ENCODE measurements at places on chromosomes 7 and 10. TPM values are rescaled to one million over a fixed set of nuclear protein-coding genes. Genes with fewer than 3 reads are reported as not detected.

- no peaks in the 10 kb centered on the region for H3K36me3 ChIP-seq
- no peak overlapping the region for H3K27ac ChIP-seq
- H3K27me3 ChIP-seq: peaks cover 22% of the 10 kb centered on the region
- H3K4me1 ChIP-seq: peaks cover 3% of the 10 kb centered on the region
- no peak overlapping the region for H3K4me3 ChIP-seq
- DNase-seq: no peak
These were observed 9.5 kb upstream of the ING3 start for GRCh38 chr7:120941064-120941463.

GRCh38 chr7:2084781-2085505, 147.8 kb downstream of the MAD1L1 start:
- H3K4me3 ChIP-seq: no peak overlapping the region
- DNase-seq: no peak

The GARIN1A gene
- 0.48 TPM for total RNA-seq

The PTCD1 gene
- 8.1 TPM for total RNA-seq

The STEAP1 gene
- 0.50 TPM for total RNA-seq

DNA sequence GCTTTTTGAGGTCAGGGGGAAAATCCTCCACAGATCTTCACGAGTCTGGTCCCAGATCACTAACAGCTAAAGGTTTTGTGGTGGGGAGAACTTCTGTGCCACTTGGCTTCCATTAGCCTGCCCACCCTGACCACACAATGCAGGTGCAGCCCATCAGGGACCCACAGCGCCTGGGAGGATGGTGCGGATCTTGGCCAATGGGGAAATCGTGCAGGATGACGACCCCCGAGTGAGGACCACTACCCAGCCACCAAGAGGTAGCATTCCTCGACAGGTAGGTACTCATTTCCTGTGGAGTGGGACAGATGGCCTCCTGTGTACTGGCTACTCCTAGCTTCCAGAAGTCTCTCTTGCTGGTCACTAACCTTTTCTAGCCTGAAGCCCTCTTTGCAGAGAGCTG, 1.5 kb downstream of the FAM241B start:
- H3K4me1 ChIP-seq: peaks cover 3% of the 10 kb centered on the region
- H3K4me3 ChIP-seq: peak overlapping the region; percentile 69
- no peak overlapping the region for H3K27ac ChIP-seq
- peaks cover 2% of the 10 kb centered on the region for H3K27me3 ChIP-seq
- no peaks in the 10 kb centered on the region for H3K36me3 ChIP-seq
- DNase-seq: peak; percentile 7

The MRPL43 gene
- 62.7 TPM for total RNA-seq

- no peaks in the 10 kb centered on the region for H3K36me3 ChIP-seq
- no peak overlapping the region for H3K4me3 ChIP-seq
- H3K27ac ChIP-seq: no peak overlapping the region
- H3K27me3 ChIP-seq: peaks cover 12% of the 10 kb centered on the region
- DNase-seq: no peak
These were observed 132.1 kb downstream of the EMX2 start for GRCh38 chr10:117674646-117675045.

DNA sequence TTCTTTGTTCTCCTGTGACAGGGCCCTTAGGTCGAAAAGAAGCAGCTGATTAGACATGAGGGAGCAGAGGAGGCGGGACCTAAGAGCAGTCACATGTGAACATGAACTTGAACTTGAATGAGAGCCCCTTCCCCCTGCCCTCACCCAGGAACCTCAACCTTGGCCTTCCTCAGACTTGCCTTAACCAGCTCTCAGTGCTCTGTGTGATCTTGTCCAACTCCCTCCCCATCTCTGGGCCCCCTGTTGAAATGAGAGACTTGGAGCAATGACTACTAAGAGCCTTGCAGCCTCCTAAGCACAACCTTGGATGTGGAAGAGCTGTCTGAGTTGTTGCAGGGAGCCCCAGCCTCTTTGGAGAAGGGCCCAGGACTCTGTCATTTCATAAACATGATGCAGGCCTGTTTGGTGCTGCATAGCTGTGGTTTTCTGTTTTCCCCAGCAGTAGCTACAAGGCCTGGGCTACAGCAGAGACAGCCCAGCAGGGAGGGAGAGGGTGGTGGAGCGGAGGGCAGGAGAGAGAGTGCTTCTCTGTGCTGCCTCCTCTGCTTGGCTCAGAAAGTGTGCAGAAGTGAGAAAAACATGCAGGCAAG, 123.9 kb upstream of the ZMIZ1 start:
- H3K27ac ChIP-seq: no peak overlapping the region
- no peak for DNase-seq
- no peaks in the 10 kb centered on the region for H3K36me3 ChIP-seq
- no peak overlapping the region for H3K4me3 ChIP-seq

GRCh38 chr10:75565286-75566251, 134.1 kb downstream of the LRMDA start:
- no peaks in the 10 kb centered on the region for H3K4me1 ChIP-seq
- H3K4me3 ChIP-seq: no peak overlapping the region
- no peak for DNase-seq
- no peaks in the 10 kb centered on the region for H3K27me3 ChIP-seq
- no peak overlapping the region for H3K27ac ChIP-seq
- no peaks in the 10 kb centered on the region for H3K36me3 ChIP-seq

GRCh38 chr7:131557652-131558385, 1.4 kb upstream of the PODXL start:
- peaks cover 6% of the 10 kb centered on the region for H3K4me1 ChIP-seq
- peaks cover 62% of the 10 kb centered on the region for H3K27me3 ChIP-seq
- H3K36me3 ChIP-seq: no peaks in the 10 kb centered on the region
- no peak for DNase-seq
- no peak overlapping the region for H3K27ac ChIP-seq
- no peak overlapping the region for H3K4me3 ChIP-seq

DNA sequence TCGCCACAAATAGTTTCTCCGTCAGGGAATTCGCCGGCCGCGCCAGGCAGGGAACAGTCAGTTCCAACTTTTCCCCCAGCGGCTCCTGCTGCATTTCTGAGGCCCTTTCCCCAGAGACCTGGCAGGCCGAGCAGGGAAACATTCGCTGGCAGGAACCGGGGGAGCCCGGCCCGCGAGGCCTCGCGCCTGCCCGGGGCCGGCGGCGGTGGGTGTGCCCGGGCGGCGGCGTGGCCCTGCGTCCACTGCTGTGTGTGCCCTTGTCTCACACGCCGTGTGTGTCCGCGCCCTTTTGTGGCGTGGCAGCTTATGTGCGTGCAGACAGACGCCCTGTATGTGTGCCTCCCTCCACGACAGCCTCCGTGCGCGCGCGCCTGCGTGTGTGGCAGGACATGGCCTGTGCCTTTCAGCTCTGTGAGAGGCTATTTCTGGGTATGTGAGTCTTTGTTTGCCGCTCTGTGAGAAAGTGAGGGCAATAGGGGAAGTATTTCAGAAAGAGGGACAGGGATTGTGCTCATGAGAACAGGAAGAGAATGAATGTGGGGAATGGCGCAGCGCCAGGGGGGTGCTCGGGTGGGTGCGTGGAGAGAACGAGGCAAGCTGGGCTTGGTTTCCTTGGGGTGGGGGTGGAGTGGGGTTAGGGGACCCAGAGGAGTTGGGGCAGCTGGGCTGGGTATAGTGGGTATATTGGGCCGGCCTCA, 689 bp upstream of the SMARCD3 start:
- H3K4me3 ChIP-seq: peak overlapping the region; percentile 58
- H3K27me3 ChIP-seq: peaks cover 73% of the 10 kb centered on the region
- H3K4me1 ChIP-seq: peaks cover 13% of the 10 kb centered on the region
- no peak for DNase-seq

Measured in activated T-helper 2 cell treated with anti-CD3 and anti-CD28 coated beads, Interferon-gamma antibody, Interleukin-2, Interleukin-4, amounts not matched to agents 10 μg/mL and 5 μg/mL and 100 μg/mL, durations not matched to agents 14 hours and 24 hours and 36 hours (primary cell).